Cortex of kidney (tissue), 1 donor: ENCODE measurements at places on chromosomes 5 and 9.

- DNase-seq = no peak
These were observed 3.8 kb downstream of the IFNA1 start for GRCh38 chr9:21443849-21444625.

DNA sequence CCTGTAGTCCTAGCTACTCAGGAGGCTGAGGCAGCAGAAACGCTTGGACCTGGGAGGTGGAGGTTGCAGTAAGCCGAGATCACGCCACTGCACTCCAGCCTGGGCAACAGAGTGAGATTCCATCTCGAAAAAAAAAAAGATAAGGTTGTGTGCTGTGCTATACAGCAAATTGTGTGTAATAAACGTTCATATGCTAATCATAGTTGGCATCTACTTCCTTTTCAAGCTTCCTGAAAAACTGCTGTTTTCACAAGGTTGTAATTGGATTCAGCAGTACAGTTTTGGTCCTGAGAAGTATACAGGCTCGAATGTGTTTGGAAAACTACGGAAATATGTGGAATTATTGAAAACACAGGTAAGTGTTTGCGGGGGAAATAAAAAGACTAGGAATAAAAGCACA, 25.5 kb downstream of the OTULINL start:
- no peak for DNase-seq

DNA sequence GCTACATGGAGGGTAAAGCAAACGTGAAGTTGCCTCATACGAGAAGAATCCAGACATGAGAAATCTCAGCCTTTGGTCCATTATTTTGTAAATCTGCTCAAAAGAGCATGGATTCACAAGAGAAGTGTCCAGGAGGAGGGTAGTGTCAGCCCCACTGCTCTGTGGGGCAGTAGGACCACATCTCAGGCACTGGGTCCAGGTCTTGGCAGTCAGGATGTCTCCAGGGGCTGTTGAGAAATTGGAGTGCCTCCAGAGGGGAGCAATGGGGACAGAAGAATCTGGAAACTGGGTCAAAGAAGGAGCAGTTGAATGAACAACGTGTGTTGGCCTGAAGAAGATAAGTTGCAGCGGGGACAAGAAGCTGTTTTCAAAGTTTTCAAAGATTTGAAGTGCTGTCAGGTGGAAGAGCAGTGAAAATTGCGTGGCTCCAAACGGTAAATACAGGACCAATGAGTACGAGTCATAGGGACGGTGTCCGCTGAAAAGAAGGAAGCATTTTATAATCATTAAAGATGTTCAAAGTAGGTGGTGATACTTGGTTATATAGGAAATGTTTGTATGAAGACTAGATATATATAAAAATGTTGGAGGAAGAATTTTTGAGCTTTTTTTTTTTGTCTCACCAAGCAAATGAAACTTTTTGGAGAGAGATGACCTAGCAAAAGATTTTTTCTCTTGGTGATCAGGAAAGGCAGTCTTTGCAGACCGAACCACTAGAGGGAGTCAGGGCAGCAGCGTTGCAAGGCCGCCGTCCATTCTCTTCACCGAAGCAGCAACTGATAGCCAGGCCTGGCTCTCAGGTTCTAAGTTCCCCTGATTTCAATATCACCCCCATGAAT, 57.1 kb upstream of the ZBED3 start:
- DNase-seq = no peak

GRCh38 chr5:157004893-157005551, 42.0 kb upstream of the TIMD4 start:
- no peak for DNase-seq

- DNase-seq = no peak
These were observed 836.8 kb upstream of the CDH9 start for GRCh38 chr5:27875148-27875547.

GRCh38 chr9:110076894-110077725, 130.8 kb downstream of the C9orf152 start:
- DNase-seq = no peak

GRCh38 chr5:61525512-61526206, 193.6 kb downstream of the ZSWIM6 start:
- DNase-seq = no peak
